ENCODE measurements at places on chromosomes 7 and 10.

DNA sequence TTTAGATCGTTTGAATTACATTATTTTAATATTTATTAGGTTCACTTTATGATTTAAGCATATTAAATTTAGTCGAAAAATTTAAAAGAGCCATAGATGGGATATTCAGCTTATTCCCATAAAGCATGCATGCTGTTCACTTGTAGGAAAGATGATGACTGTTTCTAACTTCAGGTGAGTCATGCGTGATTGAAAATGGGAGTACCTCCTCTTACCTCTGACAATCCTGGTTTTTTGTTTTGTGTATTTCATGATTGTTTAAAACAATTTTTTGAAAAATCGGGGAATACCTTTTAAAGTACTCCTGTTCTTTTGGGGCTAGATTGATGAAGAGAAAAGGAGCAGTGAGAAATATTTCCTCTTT lies 1.4 kb downstream of the TNKS2 start:
- DNase-seq, result no peak

DNA sequence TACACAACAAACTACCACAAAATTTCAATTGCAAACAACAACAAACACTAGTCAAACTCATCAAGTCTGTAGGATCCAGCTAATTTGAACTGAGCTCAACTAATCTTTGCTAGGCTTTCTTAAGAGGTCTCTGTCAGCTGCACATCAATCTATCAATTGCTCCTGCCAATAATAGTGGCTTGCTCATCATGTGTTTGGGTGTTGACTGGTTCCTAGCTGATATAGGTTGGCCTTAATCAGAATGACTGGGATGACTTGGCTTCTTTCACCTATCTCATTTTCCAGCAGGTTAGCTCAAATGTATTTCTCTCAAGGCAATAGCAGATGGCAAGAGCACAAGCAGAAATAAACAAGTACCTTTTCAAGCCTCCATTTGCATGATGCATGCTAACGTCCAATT lies 370.3 kb upstream of the NFE2L3 start:
- no peak for DNase-seq

DNA sequence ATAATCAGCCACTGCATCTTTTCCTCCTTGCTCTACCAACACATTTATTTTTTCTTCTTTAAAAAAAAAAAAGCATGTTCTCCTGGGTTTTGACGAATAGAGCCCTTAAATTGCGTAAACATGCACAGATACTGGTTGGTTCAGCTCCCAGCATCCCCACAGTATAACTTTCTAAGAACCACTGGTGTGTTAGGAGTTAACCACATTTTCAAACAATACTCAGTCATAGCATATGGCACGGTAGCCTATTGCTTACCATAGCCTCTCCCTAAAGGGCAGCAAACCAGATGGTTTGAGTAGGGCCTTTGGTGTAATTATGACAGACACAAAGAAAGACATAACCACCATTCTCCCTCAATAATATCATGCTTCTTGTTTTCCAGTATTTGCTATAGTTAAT lies 145.0 kb downstream of the LRRC4 start:
- no peak for DNase-seq

DNA sequence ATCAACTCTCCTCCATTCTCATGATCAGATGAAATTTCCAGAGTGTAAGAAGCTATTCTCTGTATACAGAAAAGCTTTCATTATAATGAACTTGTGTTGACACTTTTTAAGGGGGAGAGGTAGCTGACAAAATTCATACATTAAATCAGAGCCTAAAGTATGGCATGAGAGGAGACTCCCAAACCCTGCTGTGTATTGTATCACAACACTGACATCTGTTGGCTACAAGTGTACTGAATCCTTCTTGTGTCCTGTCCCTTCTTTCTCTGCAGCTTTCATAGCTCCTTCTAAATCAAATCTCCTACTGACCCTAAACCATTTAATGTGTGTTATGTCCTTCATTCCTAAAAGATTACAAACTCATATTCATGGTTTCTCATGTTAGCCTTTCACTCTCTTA lies 70.9 kb downstream of the GCC1 start:
- DNase-seq, result no peak

- DNase-seq, result no peak
These were observed 36.8 kb downstream of the LRRC72 start for GRCh38 chr7:16563281-16564022.

GRCh38 chr7:121329191-121330052 lies 622 bp downstream of the WNT16 start:
- DNase-seq, result no peak

DNA sequence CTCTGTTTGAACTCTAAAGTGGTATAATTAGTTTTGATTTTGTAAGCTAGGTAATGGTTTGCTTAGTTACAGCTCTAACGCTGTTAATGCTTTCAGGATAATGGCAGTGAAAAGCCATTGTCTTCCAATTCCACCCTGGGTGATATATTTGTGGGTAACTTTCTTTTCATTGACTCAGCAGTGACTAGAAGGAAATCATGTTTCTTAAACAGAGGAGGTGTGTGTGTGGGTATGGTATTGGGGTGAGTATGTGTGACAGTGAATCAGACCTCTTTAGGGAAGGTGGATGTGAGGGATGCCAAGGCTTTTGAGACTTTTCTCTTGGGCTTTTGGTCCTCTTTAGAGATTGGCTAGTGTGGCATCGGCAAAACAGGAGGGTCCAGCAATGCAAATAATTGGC lies 13.6 kb downstream of the ENTPD7 start:
- no peak for DNase-seq

DNA sequence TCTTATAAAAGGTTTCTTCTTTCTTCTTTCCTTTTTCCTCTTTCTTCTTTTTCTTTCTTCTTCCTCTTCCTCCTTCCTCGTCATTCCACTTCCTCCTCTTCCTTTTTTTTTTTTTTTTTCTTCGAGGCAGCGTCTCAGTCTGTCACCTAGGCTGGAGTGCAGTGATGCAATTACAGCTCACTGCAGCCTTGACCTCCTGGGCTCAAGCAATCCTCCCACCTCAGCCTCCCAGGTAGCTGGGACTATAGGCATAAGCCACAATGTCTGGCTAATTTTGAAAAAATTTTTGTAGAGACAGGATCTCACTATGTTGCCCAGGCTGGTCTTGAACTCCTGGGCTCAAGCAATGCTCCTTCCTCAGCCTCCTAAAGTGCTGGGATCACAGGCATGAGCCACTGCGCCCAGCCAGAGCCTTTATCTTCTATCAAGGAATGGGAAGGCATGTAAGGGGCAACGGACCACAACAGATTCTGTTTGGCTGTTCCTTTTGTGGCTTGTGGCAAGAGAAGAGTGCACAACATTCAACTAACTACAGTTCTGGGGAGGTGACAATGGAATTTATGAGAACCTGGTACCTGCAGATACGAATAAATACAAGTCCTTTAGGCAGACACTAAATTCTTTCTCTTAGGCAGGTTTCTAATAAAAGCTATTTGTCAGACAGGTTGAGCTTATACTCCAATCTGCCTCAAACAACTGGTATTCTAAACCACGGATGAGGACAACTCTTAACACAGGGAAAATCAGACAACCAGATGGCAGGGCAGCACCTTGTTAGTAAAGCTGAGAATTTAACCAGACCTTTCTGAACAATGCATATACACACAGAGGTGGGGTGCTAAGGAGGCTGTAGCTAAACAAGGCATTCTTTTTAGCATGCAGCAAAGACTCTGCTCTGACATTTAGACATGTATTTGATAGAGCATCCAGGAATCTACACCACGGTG lies 100.3 kb downstream of the DOCK4 start:
- no peak for DNase-seq

GRCh38 chr7:79933144-79933543 lies 201.5 kb upstream of the GNAI1 start:
- peak; percentile 54 for DNase-seq

DNA sequence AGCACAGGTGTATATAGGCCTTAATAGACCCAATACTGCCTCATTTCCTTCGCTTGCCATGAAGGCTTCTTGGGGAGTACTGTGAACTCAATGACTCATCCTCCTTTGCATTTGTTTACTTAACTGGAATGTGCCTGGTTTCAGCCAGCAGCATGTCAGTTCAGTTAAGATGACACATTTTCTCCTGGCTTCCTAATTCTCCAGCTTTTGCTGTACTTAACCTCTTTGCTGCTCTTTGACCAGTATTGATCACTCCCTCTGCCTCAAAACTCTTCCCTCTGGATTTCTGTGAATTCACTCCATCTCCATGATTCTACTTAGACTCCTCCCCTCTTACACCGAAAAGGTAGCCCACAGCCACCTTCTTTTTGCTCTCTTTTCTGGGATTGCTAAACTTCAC lies 135.7 kb downstream of the MAGI2 start:
- DNase-seq, result peak; percentile 50

GRCh38 chr7:99123571-99124033 lies 20.3 kb downstream of the SMURF1 start:
- no peak for DNase-seq

GRCh38 chr7:95867309-95867708 lies 95.0 kb downstream of the DYNC1I1 start:
- DNase-seq, result no peak

- DNase-seq, result peak; percentile 33
These were observed 3.3 kb downstream of the CUX1 start for GRCh38 chr7:101820703-101821102.

- no peak for DNase-seq
These were observed 699 bp downstream of the LHPP start for GRCh38 chr10:124462348-124462695.

GRCh38 chr10:5285186-5285585 lies 79.6 kb upstream of the UCN3 start:
- DNase-seq, result no peak

GRCh38 chr10:34183016-34183796 lies 631.9 kb downstream of the PARD3 start:
- no peak for DNase-seq

DNA sequence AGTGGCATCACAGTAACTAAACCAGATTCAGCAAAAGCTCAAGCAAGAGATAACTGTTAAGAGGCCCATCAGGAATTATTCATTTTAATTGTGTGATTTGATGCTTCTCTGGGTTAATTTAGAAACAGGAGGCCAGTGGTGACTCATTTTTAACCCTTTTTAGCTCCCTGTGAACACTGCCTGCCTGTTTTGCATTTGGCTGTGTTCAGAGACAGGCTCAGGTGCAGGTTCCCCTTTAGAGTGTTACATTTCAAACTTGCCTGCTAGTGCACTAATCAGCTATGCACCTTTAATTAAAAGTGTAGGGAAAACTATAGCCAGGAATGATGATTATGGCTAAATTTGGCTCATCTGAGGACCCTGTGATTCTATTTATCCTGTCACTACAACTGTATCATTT lies 6.5 kb downstream of the STAMBPL1 start:
- no peak for DNase-seq

DNA sequence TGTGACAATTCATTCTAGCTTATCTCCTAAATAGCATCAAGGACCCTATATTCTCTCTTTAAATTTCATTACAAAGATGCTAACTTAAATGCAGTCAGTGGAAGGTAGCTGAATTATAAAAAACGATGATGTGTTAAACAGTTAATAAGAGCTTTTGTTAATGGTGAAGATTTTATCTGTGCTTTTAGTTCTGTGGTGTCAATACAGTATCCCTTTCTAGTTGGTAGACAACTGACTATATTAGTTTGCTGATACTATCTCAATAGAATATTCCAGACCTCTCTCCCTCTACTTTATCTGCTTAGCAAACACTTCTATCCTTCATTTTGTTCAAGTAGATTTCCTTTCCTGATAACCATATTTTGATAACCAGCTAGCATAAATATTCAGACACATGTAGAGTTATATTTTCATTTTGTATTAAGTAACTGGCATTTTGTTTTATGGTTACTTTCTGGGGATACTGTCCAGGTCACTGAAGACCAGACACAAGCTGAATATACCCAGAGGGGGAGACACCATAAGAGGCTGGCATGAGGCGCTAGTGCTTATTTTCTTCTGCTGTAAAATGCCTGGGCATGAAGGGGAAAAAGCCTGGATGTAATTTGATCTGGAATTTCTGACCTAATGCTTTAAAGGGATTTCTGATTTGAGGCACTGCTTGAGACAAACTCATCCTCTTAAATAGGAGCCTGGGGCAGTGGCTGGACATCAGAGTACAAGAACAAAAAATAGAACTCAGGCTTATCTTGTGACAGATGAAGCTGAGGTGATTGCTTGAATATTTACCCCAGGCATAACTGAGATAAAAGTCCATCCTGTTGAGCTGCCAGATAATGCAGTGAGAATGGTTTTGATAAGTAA lies 197.5 kb downstream of the MALRD1 start:
- no peak for DNase-seq

DNA sequence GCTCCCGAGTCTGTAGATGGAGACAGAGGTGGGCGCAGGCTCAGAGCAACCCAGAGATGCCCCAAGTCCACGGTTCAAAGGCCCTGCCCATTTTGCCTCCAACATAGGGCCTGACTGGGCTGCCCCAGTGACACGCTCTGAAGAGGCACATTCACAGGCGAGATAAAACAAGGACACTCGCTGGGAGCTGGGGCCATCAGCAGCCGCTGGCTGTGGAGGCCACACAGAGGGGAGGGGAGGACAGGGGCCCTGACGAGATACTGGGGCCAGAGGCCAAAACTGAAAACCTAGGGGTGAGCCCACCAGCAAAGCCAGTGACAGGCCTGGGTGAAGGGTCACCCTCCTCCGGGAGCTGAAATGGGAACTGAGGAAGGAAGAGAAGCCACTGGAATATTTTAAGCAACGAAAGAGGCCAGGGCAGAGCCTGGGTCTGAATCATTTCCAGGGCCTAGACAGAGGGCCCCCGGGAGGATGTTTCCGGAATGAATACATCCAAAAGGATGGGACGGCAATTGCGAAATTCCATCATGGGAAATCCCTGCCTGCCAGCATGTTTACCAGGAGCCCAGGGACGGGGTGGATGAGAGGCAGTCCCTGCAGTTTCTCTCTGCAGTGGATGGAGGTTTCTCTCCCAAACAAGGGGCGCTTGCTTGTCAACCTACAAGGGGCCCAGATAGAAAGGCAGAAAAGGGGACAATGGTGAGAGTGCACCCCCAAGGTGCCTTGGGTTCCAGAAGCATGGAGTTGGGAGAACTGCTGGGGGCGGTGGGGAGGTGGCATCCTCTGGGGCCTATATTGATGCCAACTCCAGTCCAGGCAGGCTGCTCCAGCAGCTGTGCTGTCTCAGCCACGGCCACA lies 29.0 kb upstream of the HSPA12A start:
- DNase-seq, result peak; percentile 73

- no peak for DNase-seq
These were observed 453.7 kb upstream of the POT1 start for GRCh38 chr7:125383324-125383723.
